NCI-H1436 treated with DMSO at 0.1 percent for 48 hours (cell line): ENCODE measurements at places on chromosomes 16 and 17.

DNA sequence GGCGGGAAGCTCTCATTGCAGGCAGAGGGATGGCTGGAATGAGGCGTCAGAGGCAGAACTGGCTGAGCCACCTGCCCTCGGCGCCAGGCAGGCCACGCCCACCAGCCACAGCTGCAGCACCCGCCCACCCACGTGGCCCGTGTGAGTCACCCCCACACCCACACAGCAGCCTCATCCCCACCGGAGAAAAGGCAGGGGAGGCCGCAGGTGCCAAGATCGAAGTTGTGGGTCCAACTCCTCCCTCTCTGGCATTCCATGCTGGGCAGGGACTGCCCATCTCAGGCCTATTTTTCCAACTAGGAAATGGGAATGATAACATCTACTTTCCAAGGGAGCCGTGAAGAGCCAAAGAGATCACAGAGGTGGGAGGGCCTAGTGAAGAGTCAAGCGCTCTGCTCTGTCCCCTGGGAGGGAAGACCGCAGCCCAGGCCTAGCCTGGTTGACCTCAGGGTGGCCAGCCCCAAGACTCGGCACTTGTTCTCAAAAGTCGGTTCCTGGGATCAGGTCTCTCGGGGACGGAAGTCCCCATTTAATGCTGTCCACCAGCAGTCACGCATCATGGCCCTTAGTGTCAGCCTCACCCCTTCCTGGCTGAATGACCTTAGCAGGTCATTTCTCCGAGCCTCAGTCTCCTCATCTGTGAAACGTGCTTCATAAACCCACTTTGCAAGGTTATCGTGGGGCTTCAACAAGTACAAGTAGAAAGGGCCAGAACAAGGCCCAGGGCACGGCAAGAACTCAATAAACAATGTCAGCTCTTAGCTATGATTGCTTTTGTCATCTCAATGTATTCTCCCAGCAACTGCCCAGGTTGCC, at the start of gene TRPV3:
Gene TRPV3, minus strand, starts transcription at position 45 of the 816 bp plus-strand sequence. CDS start 2,962 bp downstream, outside the sequence.
- no peak for DNase-seq

GRCh38 chr17:46800573-46800972, 17.9 kb downstream of the WNT3 start:
- no peak for DNase-seq

- no peak for DNase-seq
Measured at GRCh38 chr16:59355704-59356103, 621.6 kb upstream of the GOT2 start.

DNA sequence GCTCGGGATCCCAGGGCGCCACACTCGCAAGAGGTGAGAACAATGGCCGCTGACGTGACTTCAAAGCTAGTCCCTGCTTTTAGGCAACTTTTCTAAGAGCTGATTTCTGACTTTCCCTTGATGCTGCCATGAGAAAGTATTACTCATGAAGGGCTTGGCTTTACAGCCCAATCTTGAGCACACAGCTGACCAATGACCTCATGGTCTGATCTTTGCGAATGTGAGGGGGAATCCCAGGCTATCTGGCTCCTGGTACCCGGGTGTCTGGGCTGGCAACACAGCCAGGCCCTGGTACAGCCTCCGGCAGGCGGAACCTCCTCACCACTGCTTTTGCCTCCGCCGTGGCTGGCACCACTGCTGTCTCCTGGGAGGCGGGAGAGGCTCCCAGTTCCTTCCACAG, 17.5 kb downstream of the NDUFAF8 start:
- no peak for DNase-seq

GRCh38 chr17:14119546-14119945, 50.2 kb downstream of the COX10 start:
- DNase-seq = no peak

DNA sequence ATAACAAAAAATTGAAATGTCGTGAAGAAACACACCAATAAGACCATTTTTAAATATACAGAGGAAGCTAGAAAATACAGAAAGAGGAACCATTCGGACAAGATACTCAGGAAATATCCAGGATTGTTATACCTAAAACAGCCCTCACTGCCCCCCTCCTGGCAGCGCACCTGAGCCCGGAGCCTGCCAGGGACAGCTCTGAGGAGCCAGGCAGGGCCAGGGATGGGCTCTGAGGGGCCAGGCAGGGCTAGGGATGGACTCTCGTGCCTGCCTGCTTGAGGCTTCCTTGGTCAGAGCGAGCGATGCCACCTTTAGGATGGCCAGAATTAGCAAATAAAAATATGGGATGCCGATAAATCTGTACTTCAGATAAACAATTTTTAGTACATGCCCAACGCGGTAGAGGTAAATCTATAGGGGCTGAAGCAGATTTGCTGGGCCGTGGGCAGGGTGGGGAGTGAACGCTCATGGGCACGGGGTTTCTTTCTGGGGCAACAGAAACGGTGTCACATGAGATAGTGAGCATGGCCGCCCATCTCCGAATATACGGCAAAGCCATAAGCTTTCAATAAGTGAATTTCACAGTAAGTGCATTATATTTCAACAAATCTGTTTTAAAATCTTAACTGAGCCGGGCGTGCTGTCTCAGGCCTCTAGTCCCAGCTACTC, 18.2 kb upstream of the CSNK1D start:
- DNase-seq = no peak

- no peak for DNase-seq
Measured at GRCh38 chr17:57489321-57489720, 233.0 kb downstream of the MSI2 start.

- no peak for DNase-seq
Measured at GRCh38 chr17:2239882-2240430, 63.6 kb downstream of the SMG6 start.

DNA sequence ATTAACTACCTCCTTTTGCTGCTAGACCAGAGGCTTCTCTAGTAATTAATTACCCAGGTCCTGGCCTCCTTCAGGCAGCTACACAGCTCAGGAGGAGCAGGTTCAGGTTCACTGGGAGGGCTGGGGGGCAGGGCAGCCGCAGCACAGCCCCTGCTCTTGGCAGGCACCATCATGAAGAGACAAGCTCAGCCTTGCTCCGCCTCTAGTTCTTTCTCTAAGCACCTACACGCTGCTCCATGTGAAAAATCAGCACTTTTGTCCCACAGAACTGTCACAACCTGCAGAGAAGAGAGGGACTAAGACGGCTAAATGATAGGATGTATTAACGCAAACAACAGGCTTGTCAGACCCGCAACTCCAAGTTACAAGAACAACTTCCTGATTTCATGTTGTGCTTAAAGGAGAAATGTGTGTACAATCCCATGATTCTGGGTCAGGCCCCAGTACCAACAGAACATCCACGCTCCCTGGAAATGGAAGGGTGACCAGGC, 53.4 kb downstream of the GRB2 start:
- no peak for DNase-seq

DNA sequence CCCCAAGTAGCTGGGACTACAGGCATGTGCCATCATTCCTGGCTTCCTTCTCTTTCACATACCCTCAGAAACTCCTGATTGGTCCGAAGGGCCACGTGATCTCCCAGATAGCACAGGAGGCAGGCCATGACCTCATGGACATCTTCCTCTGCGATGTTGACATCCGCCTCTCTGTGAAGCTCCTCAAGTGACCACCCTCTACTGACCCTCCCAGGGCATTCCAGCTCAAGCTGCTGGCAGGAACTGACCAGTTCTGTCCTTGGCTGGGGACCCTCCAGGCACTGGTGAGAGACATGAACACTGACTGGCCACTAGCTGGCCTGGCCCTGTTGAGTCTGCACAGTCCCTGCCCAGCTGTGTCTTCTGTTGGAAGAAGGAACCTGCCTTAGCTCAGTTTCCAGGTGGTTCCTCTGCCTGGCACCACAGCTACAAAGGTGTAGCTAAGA, 5.6 kb downstream of the ERAL1 start:
- DNase-seq = no peak

GRCh38 chr17:42535155-42536047, 640 bp upstream of the NAGLU start:
- DNase-seq = no peak

DNA sequence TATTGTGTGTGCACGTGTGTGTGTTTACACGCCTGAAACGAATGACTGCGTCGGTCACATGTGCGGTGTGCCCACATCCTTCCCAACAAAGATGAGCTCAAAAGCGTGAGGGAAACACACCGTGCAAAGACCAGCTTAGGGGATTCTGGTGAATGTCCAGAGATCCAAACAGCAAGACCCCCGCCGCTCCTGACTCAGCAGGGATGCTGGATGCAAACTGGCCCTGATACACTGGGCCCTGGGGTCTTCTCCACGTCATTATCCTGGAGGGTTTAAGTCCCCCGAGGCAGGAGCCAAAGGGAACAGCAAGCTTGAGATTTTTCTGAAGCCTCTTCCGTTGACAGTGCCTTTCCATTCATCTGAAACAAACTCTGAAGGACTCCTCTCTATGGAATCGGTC, 59.2 kb downstream of the TBC1D16 start:
- DNase-seq = no peak

DNA sequence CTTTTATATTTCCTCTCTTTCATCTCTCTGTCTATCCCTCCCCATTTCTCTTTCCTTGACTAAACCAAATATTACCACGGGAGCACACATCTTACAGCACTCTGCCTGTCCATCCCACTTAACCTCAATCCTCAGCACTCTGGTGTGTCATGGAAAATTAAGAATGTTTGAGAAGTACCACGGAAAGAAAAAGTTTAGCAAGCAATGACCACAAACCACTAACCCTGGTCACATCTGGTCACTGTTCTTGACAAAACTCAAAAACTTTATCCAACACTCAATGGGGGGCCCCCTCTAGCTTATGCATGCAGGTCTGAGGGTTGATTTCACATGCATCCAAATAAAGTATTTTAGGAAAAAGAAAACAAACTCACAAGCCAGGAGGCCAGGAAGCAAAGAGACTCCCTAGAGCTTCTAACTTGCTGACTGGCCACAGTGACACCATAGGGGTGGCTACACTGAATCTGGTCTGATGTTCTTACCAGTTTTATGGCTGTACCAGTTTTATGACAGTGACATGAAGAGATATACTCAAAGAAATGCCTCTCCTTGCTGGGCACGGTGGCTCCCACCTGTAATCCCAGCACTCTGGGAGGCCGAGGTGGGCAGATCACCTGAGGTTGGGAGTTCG, 229.2 kb downstream of the STX8 start:
- no peak for DNase-seq

GRCh38 chr17:57354673-57355072, 98.3 kb downstream of the MSI2 start:
- no peak for DNase-seq

DNA sequence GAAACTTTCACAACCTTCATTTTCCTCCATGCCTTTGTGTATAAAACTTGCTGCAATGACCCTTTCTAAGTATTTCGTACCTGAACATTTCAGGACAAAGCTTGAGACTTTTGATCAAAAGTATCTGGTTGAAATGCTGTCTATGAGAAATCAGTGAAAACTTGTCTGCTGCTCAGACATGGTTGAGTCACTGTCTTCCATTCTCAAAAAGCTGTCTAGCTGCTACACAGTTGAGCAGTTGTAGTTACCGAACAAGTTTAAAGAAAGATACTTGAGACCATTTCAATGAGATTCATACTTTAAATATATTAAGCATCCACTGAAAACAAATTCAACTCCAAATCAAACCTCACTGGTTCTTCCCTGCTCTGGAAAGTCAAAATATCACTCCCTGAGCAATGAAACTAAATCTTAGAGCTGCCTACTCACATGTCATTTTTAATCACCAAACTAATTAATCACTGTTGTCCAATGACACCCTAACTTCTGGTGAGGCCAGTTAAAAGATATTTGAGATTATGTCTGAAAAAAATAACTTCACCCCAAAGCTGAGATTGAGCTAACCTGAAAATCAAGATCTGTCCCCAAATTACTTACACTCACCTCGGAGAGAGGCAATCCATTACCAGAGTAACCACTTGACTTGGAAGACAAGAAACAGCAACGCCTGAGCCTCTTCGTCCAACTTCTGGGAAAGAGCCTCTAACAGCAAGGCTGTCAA, 488 bp downstream of the TMEM100 start:
- no peak for DNase-seq

DNA sequence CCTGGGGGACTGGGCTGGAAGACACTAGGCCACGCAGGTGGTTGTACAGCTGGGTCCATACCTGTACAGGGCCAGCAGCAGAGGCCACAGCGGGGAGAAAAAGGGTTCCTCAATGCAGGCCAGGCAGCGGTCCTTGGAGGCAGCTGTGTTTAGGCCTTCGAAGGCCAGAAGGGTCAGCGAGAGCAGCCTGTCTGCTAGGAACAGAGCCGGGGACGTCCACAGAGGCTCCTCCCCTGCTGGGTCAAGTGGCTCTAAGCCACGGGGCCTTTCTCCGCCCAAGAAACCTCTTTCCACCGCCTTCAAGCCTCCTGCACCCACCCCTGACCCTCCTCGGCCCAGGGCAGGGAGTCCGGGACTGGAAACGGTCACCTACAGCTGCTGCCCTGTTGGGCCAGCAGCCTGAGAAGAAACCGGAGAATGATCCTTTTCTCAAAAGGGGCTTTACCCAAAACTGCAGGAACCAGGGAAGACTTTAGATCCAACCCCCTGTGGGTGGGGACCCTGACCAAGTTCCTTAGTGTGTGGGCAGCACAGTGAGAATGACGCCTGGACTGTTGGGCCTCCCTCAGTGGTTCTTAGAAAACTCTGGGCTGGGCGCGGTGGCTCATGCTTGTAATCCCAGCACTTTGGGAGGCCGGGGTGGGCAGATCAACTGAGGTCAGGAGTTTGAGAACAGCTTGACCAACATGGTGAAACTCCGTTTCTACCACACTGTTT, 8.4 kb upstream of the SPATA2L start:
- DNase-seq = no peak

- DNase-seq = no peak
Measured at GRCh38 chr16:69127966-69128510, 4.3 kb downstream of the CHTF8 start.

DNA sequence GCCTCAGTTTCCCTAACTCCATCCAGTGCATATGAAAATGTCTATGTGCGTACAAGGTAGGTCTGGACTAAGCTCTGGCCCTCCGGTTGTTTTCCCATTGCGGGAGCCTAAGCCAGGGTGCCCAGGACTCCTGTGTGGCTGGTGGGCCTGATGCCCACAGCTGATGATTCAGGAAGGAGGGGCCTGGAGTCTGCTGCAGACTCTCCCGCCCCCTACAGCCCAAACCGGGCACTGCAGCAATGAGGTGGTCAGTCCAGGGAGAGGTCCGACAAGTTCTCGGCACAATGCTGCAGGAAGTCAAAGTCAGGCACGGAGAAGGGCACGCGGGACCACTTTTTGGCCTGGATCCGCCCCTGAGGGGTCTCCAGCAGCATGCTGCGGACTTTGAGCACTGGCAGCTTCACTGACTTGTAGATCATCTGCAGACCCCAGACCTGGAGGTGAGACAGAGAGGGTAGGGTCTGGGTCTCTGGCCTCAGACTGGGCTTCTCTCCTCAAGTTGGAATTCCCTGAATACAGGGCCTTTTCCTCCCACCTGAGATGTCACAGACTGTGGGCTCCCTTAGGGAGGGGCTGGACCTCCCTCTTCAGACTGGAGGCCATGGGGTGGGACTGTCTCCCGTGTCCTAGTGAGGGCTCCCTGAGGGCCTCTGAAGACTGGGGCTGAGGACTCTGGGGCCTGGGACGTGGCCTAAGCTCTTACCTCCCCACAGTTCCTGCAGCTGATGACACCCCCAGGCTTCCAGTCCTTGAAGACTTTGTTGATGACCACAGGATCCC, 3.4 kb upstream of the ZNF385C start:
- DNase-seq = no peak
